ENCODE measurements at places on chromosomes 13 and 19.

GRCh38 chr19:35231956-35232645, 3.6 kb upstream of the FAM187B start:
- no peak for DNase-seq

DNA sequence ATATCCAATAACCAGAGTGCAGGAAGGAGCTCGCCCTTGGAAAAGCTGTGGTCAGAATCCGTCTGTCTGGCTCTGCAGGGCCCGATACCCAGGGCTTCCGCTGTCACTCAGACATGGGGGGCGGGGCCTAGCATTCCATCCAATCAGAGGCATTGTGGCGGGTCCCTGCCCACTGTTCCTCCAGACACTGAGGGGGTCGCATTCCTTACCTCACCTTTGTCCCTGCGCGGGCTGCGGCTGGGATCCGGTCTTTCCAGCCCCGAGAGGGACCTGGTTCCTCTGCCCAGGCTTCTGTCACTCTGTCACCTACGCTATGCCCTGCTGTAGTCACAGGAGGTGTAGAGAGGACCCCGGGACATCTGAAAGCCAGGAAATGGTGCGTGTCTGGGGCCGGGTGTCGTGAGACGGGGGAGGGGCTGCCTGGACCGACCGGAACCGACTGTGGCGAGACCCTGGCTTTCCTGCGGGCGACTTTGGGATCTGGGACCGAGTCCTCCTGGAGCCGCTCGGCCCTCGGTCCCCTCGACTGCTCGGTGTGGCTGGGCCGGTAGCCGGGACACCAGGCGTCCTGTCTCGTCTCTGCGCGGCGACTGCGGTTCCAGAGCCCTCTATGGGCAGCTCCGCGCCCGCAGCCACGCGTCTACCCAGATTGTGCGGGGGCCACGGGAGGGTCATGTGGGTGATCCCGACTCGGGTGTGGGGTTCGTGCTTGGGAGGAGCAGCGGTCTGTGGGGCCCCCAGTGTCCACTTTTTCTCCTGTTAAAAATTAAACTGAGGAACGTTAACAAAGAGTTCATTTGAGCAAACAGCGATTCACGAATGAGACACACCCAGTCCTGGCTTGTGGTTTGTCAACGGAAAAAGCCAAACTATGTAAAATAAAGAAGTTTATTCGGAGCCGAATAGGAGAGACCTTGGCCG, at the start of gene ZNF69:
Gene ZNF69, plus strand, starts transcription at position 172 of the 921 bp plus-strand sequence. Its CDS starts 142 bp downstream, at position 314.
- peak; percentile 56 for DNase-seq

DNA sequence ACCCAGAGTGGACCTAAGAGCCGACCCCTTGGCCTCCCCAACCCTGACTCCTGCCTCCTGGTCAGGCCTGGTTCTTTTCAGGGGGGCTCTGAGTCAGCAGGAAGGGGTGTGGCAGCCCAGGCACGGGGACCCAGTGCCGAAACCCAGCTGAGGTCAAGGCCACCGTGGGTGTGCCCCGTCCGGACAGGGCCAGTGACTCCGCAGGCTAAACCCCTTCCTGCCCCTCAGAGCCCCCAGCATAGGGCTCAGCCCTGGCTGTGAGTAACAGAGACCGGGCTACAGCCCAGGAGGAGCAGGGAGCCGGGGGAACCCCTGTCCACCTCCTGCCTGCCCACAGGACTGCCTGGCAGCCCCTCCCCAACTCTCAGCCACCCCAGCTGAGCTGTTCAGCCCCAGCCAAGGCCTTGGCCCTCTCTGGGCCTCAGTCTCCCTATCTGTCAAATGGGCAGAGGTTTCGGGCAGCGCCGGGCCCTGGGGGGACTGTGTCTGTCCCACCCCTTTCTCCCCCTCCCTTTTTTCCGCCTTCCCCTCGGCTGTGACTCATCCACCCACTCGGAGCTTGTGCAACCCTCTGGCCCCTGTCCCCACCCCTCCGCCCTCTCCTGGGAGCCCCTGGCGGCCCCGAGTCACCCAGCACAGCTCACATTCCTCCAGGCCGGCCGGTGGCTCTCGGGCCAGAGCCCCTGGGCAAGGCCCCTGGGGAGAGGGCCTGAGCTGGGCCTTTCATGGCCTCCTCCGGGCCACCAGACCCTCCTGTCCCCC, 8.6 kb downstream of the ZBTB7A start:
- peak; percentile 73 for DNase-seq

- peak; percentile 16 for DNase-seq
Observed at GRCh38 chr19:17202249-17202648, 12.9 kb upstream of the USE1 start.

GRCh38 chr19:940591-941291, 14.9 kb downstream of the ARID3A start:
- DNase-seq, result peak; percentile 73

GRCh38 chr13:114148521-114148855, 16.1 kb upstream of the RASA3 start:
- peak; percentile 84 for DNase-seq

GRCh38 chr19:46381756-46382345, 31.5 kb downstream of the CCDC8 start:
- DNase-seq, result no peak

GRCh38 chr13:97539651-97540610, 106.0 kb downstream of the RAP2A start:
- no peak for DNase-seq

- no peak for DNase-seq
Observed at GRCh38 chr19:54287456-54287855, 6.5 kb upstream of the LILRB2 start.

- DNase-seq, result no peak
Observed at GRCh38 chr19:39004403-39004802, 27.9 kb downstream of the FBXO27 start.

Data from activated naive CD4-positive, alpha-beta T cell treated with Interleukin-2 at 50 U/mL for 16 hours (primary cell).